ENCODE measurements at places on chromosomes 16 and 17. TPM values are rescaled to one million over a fixed set of nuclear protein-coding genes. Genes with fewer than 3 reads are reported as not detected.

- DNase-seq: peak; percentile 62
Observed at GRCh38 chr17:65074778-65075250, 18.3 kb upstream of the GNA13 start.

The CEMP1 gene
- total RNA-seq: not detected

The HOXB13 gene
- total RNA-seq: not detected

GRCh38 chr16:85782451-85782850, 16.9 kb downstream of the EMC8 start:
- no peak for DNase-seq

The PITPNM3 gene
- 3.6 TPM for total RNA-seq

The ABAT gene
- 13.6 TPM for total RNA-seq

GRCh38 chr17:28193241-28193640, 125.8 kb upstream of the TMEM97 start:
- DNase-seq: peak; percentile 56

The SULT1A1 gene
- total RNA-seq: 4.3 TPM

The UTS2R gene
- total RNA-seq: not detected

GRCh38 chr17:78127888-78128550, 536 bp downstream of the TMC6 start:
- DNase-seq: no peak

The FKBP10 gene
- total RNA-seq: 151 TPM

DNA sequence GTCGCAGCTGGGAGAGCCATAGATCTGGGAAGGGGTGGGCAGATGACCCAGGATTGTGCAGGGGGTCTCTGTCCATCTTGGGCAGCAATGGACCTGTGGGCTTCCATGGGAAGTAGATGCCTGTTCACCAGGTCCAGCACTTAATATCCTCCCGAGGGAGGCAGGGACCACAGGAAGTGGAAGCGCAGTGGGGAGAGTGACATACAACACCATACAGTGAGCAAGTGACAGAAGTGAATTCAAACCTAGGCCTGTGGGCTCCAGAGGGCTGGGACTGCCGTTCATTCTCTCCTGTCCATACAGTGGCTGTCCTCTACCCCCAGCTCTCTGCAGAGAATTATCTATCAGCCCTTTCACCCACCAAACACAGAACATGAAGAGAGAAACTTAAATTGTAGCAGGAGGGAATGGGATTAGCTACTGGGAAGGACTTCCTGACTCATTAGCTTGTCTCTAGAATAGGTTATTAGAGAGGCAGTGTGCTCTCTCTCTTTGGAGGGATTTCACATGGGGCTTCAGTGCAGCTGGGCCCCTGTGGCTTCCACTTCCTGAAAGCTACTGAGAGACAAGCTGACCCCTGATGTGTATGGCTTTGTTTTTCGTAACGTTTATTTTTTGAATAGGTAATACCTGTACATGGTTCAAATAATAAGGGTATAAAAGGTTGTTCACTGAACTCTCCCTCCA, 13.1 kb upstream of the SEZ6 start:
- peak; percentile 83 for DNase-seq

DNA sequence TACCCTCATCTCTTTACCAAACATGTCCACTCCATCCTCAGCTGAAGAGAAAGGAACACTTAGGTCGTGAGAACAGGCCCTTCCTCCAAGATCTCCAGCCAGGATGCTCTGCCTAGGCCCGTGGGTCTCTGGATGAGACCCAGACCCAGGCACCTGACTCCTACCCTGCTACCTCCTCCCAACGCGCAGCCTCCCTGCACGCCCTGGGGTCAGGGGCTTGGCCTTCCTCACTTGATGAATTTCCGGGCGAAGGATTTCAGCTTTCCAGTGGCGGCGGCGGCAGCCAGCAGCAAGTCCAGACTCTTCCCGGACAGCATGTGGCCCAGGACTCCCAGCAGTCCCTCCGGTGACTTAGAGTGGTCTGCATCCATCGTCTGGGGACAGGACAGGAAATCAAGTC, 13.4 kb downstream of the CSF3 start:
- peak; percentile 39 for DNase-seq

DNA sequence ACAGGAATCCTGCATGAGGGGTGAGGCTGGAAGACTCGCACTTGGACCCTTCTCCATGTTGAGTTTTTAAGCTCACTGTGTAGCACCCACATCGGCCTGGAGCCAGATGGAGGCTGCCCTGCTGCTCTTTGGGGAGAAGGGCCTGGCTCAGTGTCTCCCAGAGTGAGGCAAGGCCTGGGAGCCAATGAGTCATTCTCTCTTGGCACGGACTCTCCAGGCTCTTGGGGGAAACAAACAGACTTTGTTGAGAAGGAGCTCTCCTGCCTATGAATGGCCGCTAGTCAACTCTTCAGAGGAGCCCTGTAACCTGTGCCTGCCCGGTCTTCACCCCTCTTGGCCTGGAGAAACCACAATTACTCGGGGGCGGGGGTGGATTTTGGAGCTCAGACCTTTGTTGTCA, 50.8 kb upstream of the MAF start:
- DNase-seq: no peak

The DBNDD1 gene
- total RNA-seq: 31.5 TPM

GRCh38 chr17:49224198-49224996, 6.2 kb downstream of the PHOSPHO1 start:
- peak; percentile 92 for DNase-seq

GRCh38 chr16:54281535-54282201, 4.9 kb downstream of the IRX3 start:
- peak; percentile 71 for DNase-seq

- DNase-seq: no peak
Observed at GRCh38 chr16:89612415-89613166, 851 bp upstream of the DPEP1 start.

- DNase-seq: no peak
Observed at GRCh38 chr16:85711982-85712587, 23.3 kb upstream of the GINS2 start.

- DNase-seq: peak; percentile 94
Observed at GRCh38 chr17:4594931-4595684, 10.8 kb downstream of the SMTNL2 start.

The GNGT2 gene
- total RNA-seq: 1.1 TPM

The SETD6 gene
- 37.2 TPM for total RNA-seq

The CDC27 gene
- total RNA-seq: 71.4 TPM

- no peak for DNase-seq
Observed at GRCh38 chr17:58822148-58823050, 66.7 kb downstream of the PPM1E start.

The SLC13A2 gene
- not detected for total RNA-seq

DNA sequence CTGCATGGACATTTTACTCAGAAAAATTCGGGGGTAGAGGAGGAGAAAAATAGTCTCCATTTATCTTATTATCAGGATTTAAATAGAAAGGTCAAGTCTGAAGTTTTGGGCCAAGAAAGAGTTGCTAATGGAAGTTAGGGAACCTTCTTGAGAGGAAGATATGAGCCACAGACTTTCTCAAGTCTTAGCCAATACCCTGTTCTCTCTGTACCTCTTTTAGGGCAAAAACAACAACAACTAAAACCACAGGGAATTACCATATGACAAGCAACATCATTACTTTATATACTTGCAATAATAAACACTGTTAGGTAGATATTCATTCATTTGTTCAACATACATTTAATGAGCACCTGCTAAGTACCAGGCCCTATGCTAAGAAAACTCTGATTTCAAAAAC, 282.2 kb upstream of the CDH5 start:
- no peak for DNase-seq

The AIPL1 gene
- total RNA-seq: not detected

- no peak for DNase-seq
Observed at GRCh38 chr17:35170968-35171771, 23.0 kb downstream of the SLC35G3 start.

The ITGB4 gene
- 3.1 TPM for total RNA-seq

DNA sequence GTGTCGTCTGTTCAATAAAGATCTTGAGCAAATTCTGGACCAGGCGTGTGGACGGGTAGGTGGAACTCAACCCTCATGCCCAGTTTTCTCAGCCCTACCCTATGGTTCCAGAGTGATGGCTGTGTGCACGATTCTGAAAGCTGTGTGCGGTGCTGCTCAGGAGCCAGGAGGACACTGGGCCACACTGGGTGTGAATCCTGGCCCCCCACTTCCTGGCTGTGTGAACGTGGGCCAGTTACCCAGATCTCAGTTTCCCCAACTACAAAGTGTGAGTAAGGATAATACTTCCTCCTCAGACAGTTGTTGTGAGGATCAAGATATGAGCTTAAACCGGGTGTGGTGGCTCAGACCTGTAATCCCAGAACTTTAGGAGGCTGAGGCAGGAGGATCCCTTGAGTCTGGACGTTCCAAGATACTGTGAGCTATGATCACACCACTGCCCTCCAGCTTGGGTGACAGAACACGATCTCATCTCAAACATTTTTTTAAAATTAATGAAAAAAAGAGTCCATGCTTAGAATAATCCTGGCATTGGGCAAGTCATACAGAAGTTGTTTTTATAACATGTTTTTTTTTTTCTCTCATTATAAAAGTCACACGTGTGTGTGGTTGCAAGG, 14.7 kb upstream of the MPRIP start:
- DNase-seq: no peak

- no peak for DNase-seq
Observed at GRCh38 chr16:86987746-86988670, 329.2 kb downstream of the C16orf95 start.

- DNase-seq: no peak
Observed at GRCh38 chr17:75799402-75799801, 14.8 kb downstream of the UNK start.

- no peak for DNase-seq
Observed at GRCh38 chr17:46764000-46764708, 54.3 kb downstream of the WNT3 start.

The KRTAP1-1 gene
- total RNA-seq: not detected

- DNase-seq: no peak
Observed at GRCh38 chr16:70391446-70391845, 44.7 kb downstream of the DDX19A start.

GRCh38 chr17:72033334-72033733, 87.5 kb upstream of the SOX9 start:
- DNase-seq: no peak

The STAC2 gene
- 0.46 TPM for total RNA-seq

DNA sequence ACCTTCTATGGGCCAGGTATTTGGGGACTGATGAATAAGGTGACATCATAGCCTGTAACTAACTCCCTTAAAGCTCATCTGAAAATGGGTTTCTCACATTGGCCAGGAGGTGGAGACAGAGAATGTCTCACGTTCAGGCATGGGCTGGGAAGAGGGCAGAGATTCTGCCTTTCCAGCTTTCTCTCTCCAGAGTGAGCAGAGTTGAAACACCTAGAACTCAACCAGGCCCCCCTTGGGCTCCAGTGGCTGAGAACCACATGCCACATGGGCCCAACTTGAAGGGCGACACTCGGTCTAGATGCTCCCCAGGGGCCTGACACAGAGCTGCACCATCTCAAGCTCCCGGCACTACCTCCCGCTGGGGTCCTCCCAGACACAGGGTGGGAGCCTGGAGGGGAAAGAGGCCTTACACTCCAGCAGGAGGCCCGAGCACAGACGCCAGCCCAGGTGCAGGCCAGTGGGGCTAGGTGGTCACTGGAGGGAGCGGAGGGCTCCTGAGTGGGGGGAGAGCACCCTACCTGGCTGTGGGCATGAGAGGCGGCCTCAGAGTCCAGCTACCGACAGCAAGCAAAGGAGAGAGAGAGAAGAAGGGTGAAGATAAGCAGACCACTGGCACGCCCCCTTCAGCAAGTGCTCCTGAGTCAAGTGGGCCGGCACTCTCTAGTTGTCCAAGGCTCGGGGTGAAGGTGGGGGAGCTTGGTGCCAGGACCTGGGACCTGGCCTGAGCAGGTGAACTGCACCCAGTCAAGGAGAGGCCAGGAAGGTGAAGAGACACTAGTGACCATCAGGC, 55.9 kb downstream of the MYO18A start:
- peak; percentile 89 for DNase-seq

GRCh38 chr17:20159406-20160069, 150.4 kb downstream of the SPECC1 start:
- no peak for DNase-seq

- DNase-seq: no peak
Observed at GRCh38 chr16:20613481-20614185, 37.5 kb upstream of the ACSM2B start.

The PGAP3 gene
- 22.6 TPM for total RNA-seq

DNA sequence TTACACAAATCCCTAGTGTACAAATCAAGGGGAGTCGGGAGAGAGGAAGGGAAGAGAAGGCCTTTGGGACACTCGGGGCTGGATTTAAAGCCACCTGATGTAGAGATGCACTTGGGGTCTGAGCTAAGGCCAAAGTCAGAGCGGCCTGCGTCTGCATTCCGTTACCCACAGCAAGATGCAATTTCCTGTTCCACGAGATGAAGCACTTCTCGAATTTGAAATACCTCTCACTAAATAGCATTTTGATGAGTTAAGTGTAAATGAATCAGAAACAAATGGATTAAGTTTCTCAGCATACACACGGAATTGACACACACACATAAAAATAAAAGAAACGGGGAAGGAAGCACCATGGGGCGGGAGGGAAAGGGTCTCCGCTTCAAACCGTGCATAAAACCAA, 386.0 kb downstream of the SOX9 start:
- DNase-seq: no peak

DNA sequence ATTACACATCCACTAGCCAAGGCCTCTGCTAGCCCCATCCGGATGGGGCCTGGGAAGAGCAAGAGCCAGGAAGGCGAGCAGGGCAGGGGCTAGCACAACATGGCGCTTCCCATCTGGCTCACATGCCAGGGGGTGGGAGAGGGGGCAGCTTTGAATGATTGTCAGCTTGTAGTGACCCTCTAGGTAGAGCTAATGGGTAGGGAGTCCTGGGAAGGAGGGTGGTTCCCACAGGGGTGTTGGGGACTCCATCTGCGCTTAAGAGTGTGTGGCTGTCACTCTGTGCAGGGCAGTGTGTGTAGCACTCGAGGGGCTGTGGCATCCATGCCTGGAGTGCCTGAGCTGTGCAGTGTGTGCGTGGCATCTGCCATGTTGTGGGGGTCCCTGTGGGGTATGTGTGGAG, 24.5 kb downstream of the ARHGAP23 start:
- peak; percentile 79 for DNase-seq

DNA sequence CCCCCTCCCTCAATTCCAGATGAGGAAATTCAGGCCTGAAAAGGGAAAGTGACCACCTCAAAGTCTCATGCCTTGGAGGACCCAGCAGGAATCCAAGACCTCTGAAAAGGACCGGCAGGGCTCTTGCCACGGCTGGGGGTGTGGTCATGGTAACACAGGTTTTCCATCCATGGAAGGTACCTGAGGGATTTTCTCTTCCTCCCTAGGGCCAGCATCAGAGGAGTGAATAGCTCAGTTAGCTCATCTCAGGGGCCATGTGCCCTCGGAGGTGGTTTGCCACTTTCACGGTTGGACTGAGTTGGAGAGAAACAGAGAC, 1.3 kb downstream of the CIITA start:
- DNase-seq: no peak

DNA sequence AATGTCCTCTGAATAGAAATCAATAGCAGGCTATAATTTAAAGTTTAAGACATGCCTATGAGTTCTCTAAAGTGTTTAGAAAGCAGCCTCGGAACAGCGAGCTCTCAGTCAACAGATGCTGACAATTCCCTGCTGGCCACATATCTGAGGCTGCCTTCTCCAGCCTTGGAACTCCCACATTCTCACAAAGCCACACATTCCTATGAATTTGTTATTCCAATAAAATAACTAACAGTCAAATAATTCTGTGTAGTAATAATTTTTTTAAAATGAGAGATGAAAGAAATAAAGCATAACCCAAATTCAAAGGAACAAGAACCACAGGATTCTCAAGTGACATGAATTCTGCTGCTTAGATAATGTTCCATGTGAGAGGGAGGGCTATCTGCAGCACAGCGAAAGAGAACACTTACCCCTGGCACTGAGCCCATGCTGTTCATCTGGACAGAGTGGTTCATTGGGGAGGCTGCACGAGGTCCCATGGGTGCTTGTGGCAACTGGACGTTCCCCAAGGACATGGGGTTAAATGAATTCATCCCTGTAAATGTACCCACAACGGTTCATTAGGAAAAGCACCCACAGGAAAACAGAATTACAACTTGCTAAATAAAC, 56.9 kb upstream of the TRAP1 start:
- DNase-seq: no peak
